ENCODE measurements at places on chromosomes 3 and 15. TPM values are rescaled to one million over a fixed set of nuclear protein-coding genes. Genes with fewer than 3 reads are reported as not detected.

DNA sequence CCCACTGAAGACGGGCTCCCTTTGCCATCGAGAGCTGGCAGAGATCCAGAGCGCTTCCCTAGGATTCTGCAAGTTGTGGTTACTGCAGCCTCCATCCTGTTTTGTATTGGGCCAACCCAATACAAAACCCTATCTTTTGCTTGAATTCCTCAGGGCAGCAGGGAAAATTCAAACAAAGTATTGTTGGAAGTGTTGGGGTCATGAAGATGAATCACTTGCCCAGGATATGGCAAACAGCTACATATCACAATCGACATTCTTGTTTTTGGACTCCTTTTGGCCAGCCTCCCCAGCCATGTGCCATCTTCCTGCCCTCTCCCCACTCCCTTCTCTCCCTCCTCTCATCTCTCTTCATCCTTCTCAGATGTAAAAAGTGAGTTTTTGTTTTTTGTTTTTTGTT lies 100.0 kb upstream of the TRIM42 start:
- no peak for DNase-seq

SV2B gene
- 19.9 TPM for total RNA-seq

DNA sequence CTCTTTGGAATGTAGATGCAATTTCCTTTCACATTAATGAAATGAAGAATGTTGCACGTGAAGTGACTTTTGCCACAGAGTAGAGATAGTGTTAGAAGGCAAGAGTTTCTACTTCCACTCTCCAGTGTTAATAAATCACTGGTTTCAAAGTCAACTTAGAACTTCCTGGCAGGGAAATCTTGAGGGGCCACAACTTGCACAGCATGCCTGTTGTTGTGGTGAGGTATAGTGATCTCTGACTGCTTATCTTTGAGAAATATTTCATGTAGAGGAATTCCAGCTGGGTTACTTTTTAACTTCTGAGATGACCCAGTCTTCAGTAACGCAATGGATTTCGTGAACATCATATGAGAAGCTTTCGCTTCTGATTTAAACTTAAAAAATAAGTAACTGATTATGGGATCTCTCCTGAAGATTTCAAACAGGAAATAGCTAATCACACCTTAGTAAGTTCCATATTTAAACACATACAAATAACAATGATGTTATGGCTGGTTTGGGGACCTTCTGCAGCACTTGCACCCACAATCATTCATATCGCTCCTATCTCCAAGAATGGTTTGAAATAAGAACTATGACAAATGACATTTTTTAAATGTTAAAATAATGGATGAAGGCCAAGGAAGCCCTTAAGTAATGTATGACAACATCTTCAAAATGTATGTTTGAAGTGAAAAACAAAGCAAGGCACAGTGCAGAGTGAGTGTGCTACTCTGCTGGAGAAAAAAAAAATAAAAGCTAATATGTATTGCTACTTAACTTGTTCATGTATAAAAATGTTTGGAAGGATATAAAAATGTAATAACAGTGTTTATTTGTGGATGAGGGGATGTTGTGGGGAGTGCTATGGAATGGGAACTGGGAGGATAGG lies 726.5 kb upstream of the NECTIN3 start:
- no peak for DNase-seq

HESX1 gene
- 0.96 TPM for total RNA-seq

DNA sequence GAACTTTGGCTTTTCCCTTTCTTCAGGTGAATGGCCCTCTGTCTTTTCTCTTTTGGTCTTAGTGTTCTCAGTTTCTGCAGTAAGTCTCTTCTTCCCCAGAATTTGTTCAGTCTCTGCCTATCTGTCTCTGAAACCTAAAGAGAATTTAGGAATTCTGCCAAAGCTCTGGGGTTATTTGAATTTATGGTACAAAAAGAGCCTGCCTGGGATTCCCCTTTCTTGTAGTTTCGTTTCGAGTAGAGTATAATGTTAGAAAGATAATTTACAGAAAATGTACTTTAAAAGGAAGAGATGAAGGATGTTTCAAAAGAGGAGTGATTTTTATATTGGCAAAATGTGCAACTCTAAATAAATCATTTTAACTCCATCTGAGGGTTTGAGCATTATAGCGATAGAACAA lies 247.4 kb upstream of the SATB1 start:
- DNase-seq = no peak

DNA sequence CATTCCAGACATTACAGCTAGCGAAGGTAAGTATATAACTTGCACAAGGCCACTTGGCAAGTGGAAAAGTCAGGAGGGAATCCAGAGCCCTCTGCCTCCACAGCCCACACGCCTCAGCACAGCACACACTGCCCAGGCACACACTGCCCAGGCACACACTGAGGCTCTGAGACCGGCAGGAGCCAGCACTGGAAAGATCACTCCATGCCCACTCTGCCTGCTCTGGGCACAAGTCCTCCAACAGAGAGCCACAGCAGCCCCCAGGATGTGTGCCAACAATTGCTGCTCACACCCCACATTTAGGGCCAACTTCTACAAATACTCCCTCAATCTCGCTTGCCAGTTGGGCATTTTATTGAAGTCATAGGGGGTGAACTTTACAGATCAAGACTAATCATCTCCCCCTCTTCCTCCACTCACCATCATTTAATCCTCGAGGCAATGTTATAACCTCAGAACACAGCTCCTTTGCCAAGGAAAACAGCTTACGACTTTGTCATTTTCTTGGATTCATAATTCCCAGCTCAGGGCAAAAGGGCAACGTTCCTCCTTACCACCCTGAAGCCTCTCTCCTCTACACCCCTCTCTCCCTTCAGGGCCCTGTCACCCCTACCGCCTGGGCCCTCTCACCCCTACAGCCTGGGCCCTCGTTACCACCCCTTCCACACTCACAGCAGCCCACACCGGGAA lies 53.0 kb upstream of the TPM1 start:
- no peak for DNase-seq
